ENCODE measurements at places on chromosomes 4 and X.

DNA sequence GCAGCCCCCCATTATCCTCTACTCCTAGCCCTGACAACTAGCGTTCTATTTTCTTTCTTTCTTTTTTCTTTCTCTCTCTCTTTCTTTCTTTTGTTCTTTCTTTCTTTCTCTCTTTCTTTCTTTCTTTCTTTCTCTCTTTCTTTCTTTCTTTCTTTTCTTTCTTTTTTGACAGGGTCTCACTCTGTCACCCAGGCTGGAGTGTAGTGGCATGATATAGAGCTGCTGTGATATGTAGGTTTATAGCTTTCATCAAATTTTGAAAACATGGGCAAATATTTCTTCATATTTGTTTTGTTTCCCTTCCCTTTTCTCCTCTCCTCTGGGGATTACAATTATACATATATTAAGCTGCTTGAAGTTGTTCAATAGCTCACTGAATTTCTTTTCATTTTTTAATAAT is 39.1 kb upstream of the LONRF3 start:
- no peak for DNase-seq

- DNase-seq, result no peak
Observed at GRCh38 chr4:47835494-47835893, 2.4 kb downstream of the CORIN start.

GRCh38 chrX:10649265-10649664 is 28.9 kb upstream of the MID1 start:
- no peak for DNase-seq

DNA sequence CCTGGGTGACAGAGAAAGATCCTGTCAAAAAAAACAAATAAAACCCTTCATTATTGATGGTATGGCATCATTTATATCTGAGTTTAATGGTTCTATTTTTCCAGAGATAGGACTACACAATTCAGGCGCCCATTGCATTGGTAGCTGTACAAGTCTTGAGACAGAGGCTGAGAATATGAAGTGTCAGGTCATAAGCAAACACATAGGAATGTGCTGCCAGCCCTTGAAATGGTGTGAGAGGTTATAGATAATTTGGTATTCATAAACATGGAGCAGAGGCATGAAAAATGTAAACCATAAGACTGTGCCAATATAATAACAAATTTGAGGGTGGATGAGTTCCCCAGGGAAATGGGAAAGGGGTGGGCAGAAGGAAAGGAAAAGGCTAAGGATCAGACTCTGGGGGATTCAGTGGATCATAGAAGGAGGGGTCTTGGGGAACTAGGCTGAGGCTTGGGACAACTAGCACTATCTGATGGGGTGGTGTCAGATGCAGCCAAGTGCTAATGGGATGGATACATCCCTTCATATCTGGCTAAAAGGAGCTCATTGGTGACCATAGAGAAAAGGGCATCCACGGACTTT is 50.8 kb downstream of the MAOA start:
- DNase-seq, result no peak
